ENCODE measurements at places on chromosomes 5 and 9.

- no peak for DNase-seq
Observed at GRCh38 chr5:132064140-132064539, 3.7 kb downstream of the IL3 start.

- no peak for DNase-seq
Observed at GRCh38 chr5:72525816-72526215, 18.6 kb upstream of the ZNF366 start.

DNA sequence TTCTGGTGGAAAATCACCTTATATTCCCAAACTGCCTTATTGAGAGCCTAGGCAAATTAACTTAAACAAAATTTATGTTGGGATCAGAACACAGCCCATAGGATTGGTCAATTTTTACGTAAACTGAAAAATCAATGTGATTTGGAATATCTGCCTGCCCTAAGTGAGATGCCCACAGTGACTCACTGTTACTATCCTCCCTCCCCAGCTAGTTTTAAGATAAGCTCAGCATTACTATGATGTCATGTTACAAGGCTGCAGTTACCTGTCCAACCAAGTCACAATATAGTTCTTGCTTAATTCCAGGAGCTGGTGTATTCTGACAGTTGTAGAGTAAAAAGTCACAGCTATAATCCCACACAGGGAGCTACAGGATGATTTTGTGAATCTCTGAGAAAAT, 23.1 kb downstream of the SKP1 start:
- no peak for DNase-seq

DNA sequence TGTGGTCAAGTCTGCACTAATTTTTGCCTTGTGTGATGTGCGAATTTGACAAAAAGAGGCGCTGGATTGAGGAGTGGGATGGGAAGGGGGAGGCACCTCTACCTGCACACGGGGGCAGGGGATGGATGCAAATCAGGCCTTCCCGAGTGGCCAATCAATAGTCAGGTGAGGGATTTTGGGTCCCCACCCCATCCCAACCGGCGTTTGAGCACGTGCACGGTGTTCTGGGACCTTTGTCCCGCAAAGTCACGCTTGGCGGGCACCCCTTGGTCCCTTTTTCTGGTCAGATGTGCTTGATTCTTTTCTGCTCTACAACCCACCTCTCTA, 685 bp upstream of the ADAMTS19 start:
- no peak for DNase-seq

DNA sequence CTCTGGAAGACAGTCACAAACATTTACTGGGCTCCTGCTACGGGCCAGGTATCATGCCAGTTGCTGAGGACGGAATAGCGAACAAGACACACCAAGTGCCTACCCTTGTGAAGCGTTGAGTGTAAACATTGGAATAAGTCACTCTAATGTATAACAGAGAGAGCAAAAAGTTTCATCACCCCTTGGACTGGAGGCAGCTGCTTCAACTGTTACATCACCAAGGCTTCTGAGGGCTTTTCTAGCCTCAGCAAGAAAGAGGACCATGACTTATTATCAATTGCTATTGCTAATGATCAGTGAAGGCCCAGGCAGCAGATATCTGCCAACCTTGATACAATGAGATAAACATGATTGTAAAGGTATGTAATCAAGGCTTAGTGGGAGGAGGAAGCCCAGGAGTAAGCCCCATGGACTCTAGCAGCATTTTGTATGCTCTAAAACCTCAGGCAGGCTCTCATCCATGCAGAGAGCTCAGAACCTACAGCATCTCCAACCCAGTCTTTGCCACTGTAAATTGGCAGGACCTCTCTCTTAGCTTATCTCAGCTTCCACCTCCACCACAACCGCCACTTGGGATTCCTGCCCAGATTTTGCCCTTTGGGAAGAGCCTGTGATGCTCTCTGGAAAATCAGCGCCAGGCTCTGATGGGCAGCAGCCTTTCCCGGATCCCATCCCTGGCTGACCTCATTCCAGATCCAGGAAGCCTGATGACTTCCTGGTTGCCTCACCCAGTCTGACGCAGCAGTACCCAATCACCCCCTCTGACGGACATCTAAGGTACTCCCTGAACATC, 54.5 kb downstream of the ADAM19 start:
- DNase-seq, result no peak

DNA sequence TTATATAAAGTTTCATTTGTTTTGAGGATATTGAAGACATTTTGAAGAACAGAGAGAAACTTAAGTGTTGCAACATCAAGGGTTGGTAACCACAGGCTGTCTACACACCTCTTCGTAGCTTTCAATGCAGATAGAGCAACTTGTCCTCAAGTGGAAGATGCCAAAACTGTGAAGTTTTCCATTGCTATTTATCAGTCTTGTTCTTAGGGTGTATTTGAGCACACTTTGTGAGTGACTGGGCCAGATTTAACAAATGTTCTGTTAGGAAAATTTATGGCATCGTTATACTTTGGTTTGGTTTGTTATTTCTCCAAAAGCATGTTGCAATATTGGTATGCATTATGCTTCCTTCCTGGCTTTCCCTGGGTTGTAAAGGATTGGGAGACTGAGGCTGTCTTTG, 31.6 kb downstream of the NNT start:
- no peak for DNase-seq

DNA sequence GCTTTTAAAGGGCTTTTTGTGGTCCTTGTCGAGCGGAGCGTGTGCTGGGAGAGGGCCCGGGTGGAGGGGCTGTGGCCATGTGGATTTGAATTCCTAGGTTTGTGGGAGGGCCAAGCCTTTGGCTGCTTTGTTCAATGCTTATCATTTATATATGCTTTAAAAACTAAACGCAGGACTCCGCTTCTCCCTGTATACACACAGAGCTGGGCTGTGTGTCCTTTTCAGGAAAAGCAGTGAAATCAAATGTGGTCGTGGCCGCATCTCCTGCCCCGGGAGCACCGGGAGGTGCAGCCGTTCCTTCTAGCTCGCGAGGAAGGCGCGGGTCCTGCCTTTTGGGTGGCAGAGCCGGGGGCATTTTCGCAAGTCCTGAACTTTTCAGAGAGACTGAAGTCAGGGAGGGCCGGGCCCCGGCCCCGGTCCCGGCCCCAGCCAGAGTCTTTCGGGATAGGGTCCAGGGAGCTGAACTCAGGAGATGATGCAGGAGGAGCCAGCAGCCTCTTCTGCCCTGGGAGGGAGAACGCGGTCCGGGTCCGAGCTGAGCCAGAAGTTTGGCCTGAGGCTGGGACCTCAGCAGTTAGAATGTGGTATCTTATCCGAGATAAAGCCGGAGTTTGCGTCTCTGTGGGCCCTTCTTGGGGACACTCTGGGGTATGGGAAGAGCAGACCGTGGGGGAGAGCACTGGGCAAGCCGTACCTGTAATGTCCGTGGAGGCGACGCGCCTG, 158.8 kb downstream of the C9orf152 start:
- DNase-seq, result peak; percentile 12

DNA sequence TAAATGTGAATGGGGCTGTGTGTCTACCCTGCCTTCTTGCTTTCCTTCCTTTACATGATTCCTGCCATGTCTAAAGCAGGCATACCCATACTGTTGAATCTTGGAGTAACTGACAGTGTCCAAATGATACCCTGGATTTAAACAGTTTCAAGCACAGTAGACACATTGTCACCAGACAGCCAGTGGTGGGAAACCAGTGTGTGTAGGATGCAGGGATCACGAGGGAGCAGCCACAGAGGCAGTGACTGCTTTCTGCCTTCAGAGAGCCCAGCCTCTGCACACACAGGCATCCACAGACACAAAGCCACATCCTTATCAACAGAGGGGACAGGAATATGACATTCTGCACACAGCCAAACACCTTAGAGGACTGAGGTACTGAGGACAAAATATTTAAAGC, 184.2 kb upstream of the TBCA start:
- no peak for DNase-seq

DNA sequence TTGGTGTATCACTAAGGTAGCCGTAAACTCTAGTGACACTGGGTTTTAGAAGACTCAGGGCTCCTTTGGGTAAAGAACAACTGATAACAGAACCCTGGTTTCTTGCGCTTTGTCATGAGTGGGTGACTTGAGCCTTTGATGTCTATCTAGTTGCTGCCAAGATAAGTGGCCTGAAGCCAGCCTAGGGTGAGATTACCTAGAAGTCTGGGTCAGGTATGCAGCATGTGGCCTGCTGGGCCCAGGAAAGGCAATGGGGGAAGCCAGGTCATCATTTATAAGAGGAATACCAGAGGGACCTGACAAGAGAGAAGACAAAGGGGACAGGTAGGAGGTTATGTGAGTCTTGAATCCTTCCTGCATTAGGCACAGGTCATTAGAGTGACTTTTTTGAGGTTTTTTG, 23.2 kb upstream of the GARNL3 start:
- DNase-seq, result no peak

DNA sequence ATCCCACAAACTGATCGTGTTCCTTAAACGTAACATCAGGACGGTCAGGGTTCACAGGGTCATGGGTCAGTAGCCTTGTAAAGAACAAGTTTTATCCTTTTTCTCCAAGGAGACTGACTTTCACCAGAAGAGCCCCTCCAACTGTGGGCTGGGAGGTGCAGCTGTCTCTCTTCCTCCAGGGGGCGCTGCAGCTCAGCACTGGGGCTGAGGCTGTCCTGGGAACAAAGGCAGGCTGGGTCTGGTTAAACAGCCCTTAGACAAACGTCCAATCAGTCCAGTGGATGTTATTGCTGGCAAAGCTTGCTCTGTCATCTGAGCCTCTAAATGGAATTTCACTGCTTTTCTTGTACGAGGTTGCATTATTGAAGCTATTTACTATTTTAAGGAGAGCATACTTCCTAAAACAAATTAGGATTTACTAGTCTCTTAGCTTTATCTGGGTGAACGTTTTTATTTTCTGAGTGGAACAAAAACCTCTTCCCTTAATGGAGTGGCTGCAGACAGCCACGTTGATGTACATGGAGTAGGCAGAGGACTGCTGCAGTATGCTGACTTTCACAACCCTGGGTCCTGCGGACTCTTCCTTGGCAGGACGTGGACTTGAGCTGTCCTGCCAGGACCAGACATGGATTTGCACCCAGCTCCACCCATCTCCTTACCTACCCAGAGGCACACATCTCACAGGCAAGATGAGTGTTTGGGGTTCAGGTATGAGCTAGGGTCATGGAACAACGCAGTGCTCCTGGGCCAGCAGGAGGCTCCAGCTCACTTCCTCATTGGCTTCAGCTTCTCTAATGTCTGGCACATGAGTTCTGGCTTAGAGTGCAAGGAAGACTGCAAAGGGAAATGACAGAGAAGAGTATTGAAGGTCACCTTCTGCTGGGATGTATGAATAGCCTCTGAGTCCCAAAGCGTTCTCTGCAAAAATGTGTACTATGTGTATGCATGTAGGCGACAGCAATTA, 7.8 kb downstream of the EXOSC2 start:
- peak; percentile 33 for DNase-seq

DNA sequence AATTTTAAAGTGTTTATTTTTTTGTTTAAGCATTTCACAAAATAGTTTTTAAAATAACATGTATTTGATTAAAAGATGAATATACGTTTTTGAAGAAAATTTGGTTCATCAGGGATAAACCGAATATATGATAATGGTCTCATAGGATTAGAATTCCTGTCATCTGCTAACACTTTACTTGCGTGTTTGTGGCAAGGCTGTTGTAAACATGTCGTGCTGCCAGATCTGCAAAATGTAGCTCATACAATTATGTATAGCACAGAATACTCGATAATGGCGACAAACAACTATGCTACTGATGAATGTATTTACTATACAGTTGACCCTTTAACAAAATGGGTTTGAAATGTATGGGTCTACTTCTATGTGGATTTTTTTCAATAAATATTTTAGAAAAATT, 7.2 kb upstream of the TXNDC8 start:
- DNase-seq, result no peak

DNA sequence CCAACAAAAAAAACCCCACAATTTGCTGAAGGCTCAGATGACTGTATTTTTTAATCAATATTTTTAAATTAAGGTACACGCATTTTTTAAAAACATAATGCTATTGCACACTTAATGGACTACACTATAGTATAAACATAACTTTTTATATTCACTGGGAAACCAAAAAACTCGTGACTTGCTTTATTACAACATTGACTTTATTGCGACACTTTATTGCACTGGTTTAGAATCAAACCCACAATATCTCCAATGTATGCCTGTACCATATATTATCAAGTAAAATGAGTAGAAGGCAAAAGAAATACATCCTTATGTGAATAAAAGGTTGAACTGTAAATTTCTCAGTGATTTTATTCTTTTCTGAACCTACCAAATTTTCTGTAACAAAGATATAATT, 53.7 kb downstream of the RICTOR start:
- DNase-seq, result no peak

DNA sequence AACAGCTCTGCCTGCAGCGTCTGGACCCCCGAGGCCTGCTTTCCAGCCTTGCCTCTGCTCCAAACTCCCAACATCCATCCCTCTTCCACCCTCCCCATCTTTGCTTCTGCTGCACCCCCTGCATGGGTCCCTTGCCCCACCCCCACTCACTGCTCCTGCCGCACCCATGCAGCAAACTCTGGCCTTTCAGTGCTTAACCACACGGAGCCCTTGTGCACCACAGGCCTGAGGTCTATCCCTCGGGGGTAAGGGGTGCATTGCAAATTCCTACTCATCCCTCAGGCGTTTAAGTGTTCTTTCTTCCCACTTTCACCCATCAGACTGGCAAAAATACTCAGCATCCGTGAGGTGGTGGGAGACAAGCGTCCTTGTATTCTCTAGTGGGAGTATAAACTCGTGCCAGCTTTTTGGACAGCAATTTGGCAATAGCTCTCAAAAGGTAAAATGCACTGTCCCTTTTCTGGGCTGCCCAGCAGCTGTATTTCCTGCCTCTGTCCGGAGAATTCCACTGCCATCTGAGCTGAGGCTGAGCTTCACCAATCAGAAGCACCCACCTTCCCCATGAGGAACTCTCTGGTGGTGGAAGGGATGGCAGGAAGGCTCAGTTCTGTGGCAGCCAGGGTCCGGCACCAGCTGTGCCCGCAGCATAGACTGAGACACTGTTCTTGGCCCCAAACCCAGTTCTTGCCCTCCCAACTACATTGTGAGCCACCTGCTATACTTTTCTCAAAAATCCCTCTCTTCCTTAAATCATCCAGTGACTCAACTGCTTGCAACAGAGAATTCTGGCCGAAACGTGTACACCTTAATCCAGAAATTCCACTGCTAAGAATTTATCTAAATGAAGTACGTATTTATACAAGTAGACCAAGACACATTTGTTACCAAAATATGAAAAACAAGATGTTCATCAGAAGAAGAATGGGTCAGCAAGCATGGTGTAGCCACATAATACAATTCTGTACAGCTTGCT, 15.0 kb downstream of the PSMB7 start:
- DNase-seq, result no peak

- no peak for DNase-seq
Observed at GRCh38 chr9:133821601-133822429, 83.7 kb upstream of the SARDH start.

GRCh38 chr9:137447722-137448601, 6.8 kb upstream of the ENTPD8 start:
- DNase-seq, result no peak

All from stimulated activated CD4-positive, alpha-beta T cell treated with anti-CD3 and anti-CD28 coated beads, Interleukin-12 subunit alpha, Interleukin-12 subunit beta, amount 100 ng/mL, for 48 hours (primary cell).